ENCODE measurements at places on chromosomes 5 and 9.

DNA sequence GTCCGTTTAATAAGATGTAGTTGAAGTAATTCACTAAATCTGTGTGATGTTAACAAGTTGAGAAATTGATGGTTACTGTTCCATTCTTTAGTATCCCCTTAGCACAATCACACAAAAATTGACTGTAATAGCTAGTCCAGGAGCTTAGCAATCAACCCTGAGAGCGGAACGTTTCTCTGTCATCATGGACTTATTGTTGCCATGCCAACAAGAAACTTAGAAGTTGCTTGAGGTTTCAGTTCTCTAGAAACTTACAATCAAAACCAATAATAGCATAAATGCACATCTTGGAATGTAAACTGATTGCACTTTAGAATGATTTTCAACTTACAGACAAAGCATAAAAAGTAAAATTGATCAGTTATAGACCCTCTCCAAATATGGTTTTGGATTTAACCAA lies 125.4 kb upstream of the ANKH start:
- no peak for DNase-seq

- DNase-seq, result no peak
Observed at GRCh38 chr5:135671966-135672365, 93.2 kb upstream of the CXCL14 start.

GRCh38 chr5:98163796-98164493 lies 609.5 kb upstream of the RGMB start:
- DNase-seq, result no peak

GRCh38 chr5:153674356-153674755 lies 183.9 kb downstream of the GRIA1 start:
- DNase-seq, result no peak

- DNase-seq, result no peak
Observed at GRCh38 chr9:89753472-89754055, 148.8 kb downstream of the GADD45G start.

DNA sequence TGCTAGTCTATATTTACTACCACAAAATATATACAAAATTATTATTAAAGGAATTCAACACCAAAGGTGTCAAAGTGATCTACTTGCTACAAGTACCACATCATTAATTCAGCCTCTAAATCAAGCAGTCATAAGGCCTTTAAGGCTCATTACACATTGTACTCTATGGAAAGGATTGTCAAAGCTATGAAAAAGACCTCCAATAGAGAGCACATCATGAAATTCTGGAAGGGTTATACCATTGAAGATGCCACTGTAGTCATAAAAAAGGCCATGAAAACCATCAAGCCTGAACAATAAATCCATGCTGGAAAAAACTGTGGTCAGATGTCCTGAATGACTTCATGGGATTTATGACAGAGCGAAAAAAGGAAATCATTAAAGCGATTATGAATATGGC lies 708.0 kb upstream of the FAM174A start:
- no peak for DNase-seq

DNA sequence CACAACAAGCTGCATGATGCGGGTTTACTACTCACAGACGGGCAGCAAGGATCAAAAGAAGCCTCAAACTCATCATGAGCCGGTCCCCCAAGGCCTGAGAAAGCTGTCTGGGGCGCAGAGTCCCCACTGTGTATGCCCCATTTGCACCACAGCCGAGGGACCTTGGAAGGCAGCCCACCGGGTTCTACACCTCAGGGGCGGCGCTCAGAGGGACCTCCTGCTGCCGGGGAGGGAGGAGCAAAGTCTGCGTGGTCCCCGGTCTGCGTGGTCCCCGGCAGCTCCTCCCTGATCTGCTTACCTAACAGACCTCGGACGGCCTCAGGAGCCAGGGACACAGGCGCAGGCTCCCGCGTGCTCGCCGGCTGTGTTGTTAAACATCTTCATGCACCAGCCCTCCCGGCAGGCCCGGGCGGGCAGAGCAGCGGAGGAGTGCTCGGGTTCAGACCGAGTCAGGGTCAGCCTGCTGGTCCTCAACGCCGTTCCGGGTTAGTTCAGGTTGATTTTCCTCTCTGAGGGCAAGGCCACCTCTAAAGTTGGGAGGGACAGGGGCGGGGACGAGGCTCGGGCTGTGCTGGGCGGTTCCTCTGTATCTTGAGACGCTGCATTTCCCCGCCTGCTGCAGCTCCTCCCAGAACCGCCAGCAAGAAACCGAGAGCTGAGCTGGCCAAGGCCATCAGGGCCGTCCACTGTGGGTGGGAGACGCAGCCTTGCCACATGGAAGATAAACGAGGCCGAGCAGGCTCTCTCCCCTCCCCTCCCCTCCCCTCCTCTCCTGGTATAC lies 74.6 kb downstream of the MRPL36 start:
- DNase-seq, result no peak

GRCh38 chr9:135404451-135405144 lies 75.0 kb upstream of the PPP1R26 start:
- no peak for DNase-seq

Data from thymus (tissue), 14 donors.